Peyer's patch (tissue), 4 donors: ENCODE measurements at places on chromosomes 12 and 14. TPM values are rescaled to one million over a fixed set of nuclear protein-coding genes. Genes with fewer than 3 reads are reported as not detected.

The PRR4 gene
- 5.8 TPM for total RNA-seq

DNA sequence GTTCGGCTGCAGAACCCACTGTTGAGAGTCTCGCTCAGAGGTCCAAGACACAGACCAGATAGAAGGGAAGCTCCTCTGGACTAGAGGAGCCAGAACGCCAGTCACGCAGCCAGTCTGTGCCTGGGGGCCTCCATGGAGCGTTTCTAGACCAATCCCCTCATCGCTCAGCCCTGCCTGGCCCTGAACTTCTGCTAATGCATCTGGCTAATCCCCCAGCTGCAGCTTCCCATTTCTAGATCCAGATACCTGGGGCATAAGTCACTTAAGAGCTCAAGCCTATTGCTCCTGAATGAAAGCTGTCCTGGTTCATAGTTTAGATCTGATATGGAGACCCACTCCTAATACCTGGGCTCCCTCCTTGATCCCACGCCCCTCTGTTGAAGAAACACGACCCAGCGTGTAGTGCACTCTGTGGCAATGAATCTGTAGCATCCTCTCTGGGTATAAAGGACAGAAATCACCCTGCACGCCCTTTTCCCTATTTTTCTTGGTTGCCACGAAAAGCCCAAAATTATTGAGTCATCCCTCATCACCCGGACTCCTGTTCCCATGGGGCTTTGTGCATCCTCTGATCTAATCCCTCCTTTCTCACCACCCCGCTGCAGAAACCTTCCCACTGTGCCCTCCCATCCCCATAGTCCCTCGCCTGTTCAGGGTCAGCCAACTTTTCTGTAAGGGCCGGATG, 341.6 kb upstream of the FKBP4 start:
- no peak overlapping the region for H3K27ac ChIP-seq
- no peak overlapping the region for H3K4me3 ChIP-seq
- H3K27me3 ChIP-seq: no peaks in the 10 kb centered on the region
- DNase-seq: no peak
- no peaks in the 10 kb centered on the region for H3K36me3 ChIP-seq
- H3K4me1 ChIP-seq: no peaks in the 10 kb centered on the region

The RILPL2 gene
- total RNA-seq: 2.8 TPM

DNA sequence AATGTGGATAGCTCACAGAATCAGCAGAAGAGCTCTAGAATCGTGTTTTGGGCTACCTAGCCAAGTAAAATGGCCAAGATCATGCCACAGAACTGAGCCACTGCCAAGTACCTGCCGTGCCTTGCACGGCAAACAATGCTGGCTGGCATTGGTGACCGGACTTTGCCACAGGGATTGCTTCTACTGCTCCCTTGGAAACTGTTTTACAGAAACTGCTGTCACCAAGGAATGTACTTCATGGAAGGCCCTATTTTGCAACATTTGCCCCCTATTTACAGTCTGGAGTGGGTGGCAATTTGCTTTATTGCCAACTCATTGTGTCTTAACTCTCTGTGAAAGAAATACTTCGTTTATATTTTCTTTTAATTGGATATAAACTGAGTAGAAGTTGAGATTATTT, 49.0 kb downstream of the BORCS5 start:
- H3K4me3 ChIP-seq: no peak overlapping the region
- DNase-seq: peak; percentile 86
- peak overlapping the region; percentile 72 for H3K27ac ChIP-seq
- H3K4me1 ChIP-seq: no peaks in the 10 kb centered on the region
- no peaks in the 10 kb centered on the region for H3K36me3 ChIP-seq

GRCh38 chr14:96424109-96424989, 32.4 kb downstream of the AK7 start:
- no peaks in the 10 kb centered on the region for H3K36me3 ChIP-seq
- H3K27me3 ChIP-seq: no peaks in the 10 kb centered on the region
- H3K4me3 ChIP-seq: peak overlapping the region; percentile 31
- no peak overlapping the region for H3K27ac ChIP-seq
- no peaks in the 10 kb centered on the region for H3K4me1 ChIP-seq
- peak; percentile 64 for DNase-seq

- DNase-seq: no peak
- H3K27me3 ChIP-seq: no peaks in the 10 kb centered on the region
- no peaks in the 10 kb centered on the region for H3K36me3 ChIP-seq
- no peaks in the 10 kb centered on the region for H3K4me1 ChIP-seq
- H3K4me3 ChIP-seq: no peak overlapping the region
- no peak overlapping the region for H3K27ac ChIP-seq
Observed at GRCh38 chr12:18221726-18222125, 39.6 kb upstream of the PIK3C2G start.

- no peak overlapping the region for H3K4me3 ChIP-seq
- no peak for DNase-seq
- no peaks in the 10 kb centered on the region for H3K27me3 ChIP-seq
- H3K4me1 ChIP-seq: no peaks in the 10 kb centered on the region
- no peaks in the 10 kb centered on the region for H3K36me3 ChIP-seq
Observed at GRCh38 chr14:102277874-102278630, 26.9 kb downstream of the MOK start.

DNA sequence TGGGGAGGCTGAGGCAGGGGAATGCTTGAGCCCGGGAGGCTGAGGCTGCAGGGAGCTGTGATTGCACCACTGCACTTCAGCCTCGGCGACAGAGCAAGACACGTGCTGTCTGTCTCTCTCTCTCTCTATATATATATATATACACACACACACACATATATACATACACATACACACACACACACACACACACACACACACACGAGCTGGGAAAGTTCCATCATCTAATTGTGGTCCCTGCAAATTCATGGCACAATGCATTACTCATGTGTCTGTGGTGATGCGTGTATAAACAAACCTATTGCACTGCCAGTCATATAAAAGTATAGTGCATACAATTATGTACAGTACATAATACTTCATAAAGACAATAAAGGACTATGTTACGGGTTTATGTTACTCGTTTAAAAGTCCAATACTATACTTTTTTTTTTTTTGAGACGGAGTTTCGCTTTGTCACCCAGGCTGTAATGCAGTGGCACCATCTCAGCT, 36.6 kb downstream of the WDR89 start:
- no peaks in the 10 kb centered on the region for H3K27me3 ChIP-seq
- H3K4me1 ChIP-seq: no peaks in the 10 kb centered on the region
- H3K27ac ChIP-seq: no peak overlapping the region
- no peaks in the 10 kb centered on the region for H3K36me3 ChIP-seq
- no peak for DNase-seq

- H3K27me3 ChIP-seq: no peaks in the 10 kb centered on the region
- no peak for DNase-seq
- H3K36me3 ChIP-seq: no peaks in the 10 kb centered on the region
- H3K27ac ChIP-seq: no peak overlapping the region
- H3K4me1 ChIP-seq: no peaks in the 10 kb centered on the region
Observed at GRCh38 chr12:87779858-87780498, 249.2 kb downstream of the C12orf50 start.

The SERPINA6 gene
- total RNA-seq: not detected

- DNase-seq: no peak
- no peaks in the 10 kb centered on the region for H3K27me3 ChIP-seq
- H3K4me3 ChIP-seq: no peak overlapping the region
- no peaks in the 10 kb centered on the region for H3K4me1 ChIP-seq
- H3K27ac ChIP-seq: no peak overlapping the region
Observed at GRCh38 chr14:84544486-84545131, 985.3 kb upstream of the FLRT2 start.

The INSM2 gene
- not detected for total RNA-seq

The NXPH4 gene
- total RNA-seq: not detected

DNA sequence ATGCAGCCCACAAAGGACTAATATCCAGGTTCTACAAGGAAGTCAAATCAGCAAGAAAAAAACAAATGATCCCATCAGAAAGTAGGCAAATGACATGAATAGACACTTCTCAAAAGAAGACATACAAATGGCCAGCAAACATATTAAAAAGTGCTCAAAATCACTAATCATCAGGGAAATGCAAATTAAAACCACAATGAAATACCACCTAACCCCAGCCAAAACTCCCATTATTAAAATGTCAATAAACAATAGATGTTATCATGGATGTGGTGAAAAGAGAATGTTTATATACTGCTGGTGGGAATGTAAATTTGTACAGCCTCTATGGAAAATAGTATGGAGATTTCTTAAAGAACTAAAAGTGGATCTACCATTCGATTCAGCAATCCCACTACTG, 25.0 kb downstream of the SLC41A2 start:
- DNase-seq: no peak
- H3K4me1 ChIP-seq: no peaks in the 10 kb centered on the region
- H3K36me3 ChIP-seq: no peaks in the 10 kb centered on the region
- H3K27ac ChIP-seq: no peak overlapping the region
